ENCODE measurements at places on chromosomes 1 and 21.

- DNase-seq = peak; percentile 84
Measured at GRCh38 chr1:50348449-50349241, 74.6 kb downstream of the DMRTA2 start.

DNA sequence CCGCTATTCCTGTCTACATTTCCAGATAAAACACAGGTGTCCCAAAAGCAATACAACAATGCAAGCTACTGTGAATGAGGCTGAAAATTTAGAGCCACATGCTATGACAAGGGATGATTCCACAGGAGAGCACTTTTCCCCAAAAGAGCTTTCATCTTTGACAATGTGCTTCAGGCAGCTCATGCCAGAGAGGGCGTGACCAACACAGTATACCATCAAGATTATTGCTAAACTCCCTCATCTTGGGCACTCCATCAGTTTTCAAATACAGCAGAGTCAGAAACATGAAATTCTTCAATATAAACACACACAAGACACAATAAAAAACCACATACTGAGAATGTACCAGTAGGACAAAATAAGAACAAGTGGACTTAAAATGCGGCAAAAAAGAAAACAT lies 6.7 kb downstream of the GON4L start:
- no peak for DNase-seq

- DNase-seq = no peak
Measured at GRCh38 chr1:41647221-41648135, 163.0 kb upstream of the EDN2 start.

GRCh38 chr1:3038113-3038551 lies 16.9 kb downstream of the ACTRT2 start:
- DNase-seq = no peak

DNA sequence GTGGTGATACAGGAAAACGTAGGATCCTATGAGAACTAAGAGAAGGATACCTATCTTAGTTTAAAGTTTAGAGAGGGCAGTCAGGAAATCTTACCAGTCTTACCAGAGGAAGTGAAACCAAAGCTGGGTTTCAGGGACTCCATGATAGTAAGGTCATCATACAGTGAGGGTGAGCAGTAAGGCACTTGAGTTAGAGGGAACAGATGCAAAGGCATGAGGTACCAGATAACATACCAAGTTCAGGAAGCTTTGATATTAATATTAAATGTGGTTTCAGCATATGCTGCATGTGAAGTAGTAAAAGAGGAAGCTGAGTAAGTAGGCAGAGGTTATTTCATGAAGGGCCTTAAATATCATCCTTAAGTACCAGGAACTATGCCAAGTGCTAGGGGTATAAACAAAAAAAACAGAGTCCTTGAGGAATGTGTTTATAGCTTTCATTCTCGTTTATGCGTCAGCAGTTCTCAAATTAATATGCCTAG lies 16.9 kb downstream of the ATG4C start:
- no peak for DNase-seq

GRCh38 chr1:115189814-115190539 lies 100.7 kb upstream of the TSPAN2 start:
- no peak for DNase-seq

DNA sequence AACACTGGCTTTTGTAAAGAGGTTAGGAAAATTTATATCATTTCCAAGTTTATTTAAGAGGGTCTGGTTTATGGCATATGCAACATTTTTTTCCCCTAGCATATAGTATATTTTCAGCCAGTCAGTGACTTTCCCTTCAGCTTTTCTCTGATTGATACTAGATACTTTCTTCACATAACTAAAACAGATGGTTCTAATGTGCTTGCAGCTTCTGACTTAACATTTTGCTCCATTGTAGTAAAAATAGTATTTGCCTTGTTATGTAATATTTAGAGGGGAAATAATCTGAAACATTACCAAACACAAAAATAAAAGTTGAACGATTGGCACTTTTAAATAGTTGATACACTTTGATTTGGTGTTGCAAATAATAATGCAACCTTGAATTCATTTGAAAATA lies 191.7 kb downstream of the GPR52 start:
- DNase-seq = no peak

DNA sequence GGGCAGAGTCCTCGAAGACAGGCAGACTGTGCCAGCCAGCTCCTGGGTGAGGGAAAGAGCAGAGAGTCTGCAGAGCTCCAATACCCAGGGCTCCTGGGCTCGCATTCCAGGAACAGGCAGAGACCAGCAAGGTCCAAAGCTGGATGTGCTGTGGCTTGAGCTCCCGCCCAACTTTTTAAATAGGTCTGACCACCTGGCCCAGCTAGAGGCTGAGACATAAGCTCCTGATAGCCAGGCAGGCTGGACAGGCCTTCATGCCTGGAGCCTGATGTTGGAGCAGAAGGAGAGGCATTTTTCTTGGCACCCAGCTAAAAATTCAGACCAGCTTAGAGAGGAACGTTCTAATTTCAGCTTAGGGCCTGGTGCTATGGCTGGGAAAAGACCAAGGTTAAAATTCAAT lies 178.4 kb upstream of the TMEM51 start:
- DNase-seq = no peak

DNA sequence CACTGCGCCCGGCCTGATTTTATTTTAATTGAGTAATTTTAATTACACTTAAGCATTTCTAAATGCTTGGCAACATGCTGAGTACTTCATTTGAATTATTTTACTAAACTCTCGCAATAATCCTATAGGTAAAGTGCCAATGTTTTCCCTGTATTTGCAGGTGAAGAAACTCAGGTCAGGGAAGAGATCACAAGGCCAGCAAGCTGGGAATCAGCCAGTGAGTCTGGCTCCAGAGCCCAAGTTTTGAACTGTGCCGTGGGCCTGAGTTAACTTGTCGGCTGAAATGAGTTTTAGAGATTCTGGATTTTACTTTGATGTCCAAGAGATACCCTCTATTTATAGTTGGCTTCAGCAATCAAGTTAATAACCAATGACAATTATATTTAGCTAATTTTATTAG lies 141.4 kb downstream of the CNIH3 start:
- no peak for DNase-seq

DNA sequence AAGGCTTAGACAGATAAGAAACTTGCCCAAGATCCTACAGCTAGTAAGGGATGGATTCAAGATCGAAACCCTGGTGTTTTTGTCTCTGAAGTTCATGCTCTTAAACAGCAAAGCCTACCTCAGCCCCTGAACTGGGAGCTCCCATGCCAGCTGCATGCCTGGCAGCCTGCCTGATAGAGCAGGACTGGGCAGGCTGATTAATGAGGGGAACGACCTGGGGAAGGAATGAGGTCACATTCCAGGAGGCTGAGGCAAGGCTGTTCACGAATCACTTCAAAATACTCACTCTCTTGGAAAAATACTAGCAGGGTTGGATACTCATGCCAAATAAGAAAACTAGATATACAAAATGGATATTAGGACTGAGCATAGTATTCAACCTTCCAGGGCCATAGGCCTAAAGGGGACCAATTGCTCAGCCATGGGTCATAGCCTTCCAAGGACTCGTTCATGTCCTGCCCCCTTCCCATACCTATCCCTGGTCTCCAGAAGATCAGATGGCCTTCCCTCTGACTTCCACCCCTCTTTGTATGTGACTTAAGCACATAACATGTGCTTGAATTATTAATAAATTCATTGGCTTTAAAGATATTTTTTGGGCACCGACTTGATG lies 15.6 kb upstream of the TACSTD2 start:
- DNase-seq = no peak

DNA sequence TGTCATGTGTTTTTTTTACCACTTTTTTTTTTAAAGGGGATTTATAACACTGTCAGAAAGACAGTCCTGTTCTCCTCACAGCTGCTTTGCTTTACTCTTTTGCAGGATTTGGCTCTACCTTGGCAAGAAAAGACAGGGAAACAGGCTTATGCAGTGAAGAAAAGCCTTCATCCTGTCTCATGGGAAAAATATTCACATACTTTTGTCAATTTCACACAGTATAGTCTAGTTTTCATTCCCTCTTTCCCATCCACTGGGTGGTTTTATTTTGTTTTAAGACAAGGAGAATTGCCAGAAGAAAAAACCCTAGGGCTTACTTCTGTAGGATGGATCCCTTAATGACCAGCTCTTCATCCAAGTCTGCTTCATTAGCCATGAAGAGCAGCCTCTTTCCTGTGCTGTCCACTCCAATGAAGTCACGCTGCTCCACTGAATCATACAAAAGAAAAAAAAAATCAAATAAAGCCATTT lies 60.0 kb downstream of the EIF2B3 start:
- no peak for DNase-seq

DNA sequence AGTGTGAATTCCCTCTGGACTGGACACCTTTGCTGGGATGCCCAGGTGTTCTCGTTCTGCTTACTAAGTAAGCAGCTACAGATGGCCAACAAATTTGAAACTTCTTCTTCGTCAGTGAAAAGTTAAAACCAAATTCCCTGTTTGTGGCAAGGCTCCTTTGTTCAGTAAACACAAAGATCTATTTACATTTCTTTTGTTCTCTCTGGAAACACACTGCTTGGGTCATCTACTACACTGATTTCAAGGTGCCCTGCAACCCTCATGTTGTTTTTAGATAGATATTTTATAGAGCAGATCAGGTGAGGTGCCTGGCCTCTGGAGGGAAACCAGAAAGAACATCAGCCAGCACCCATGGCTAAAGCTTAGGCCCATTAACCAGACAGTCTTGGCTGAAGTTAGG lies 157.2 kb upstream of the UBE2U start:
- DNase-seq = no peak

- no peak for DNase-seq
Measured at GRCh38 chr1:95067568-95067967, 5.2 kb downstream of the ALG14 start.

- DNase-seq = no peak
Measured at GRCh38 chr1:226076378-226076777, 13.9 kb downstream of the H3-3A start.

DNA sequence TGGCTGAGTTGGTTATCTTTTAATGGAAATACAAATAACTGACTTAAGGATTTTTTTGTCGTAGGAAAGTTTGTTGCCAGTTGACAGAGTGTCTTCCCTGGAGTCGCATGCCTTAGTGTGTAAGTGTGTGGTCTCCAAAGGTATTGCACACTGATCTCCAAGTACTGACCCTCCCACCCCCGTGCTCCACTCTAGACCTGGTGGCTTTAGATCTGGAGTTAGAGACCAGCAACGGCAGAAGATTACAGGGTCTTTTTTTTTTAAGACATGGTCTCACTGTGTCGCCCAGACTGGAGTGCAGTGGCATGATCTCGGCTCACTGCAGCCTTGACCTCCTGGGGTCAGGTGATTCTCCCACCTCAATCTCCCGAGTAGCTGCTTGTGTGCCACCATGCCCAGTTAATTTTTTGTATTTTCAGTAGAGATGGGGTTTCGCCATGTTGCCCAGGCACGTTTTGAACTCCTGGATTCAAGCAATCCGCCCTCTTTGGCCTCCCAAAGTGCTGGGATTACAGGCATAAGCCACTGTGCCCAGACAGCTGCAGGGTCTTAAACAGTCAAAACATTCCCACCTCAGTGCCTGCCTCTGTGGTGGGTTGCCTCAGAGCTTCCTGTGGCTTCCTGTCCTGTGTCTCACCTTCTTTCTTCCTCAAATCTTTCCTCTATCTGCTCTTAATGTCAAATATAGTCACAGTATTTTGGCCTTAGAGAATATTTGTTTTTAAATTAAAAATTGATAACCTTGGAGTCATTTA lies 6.9 kb downstream of the TRAPPC10 start:
- no peak for DNase-seq

DNA sequence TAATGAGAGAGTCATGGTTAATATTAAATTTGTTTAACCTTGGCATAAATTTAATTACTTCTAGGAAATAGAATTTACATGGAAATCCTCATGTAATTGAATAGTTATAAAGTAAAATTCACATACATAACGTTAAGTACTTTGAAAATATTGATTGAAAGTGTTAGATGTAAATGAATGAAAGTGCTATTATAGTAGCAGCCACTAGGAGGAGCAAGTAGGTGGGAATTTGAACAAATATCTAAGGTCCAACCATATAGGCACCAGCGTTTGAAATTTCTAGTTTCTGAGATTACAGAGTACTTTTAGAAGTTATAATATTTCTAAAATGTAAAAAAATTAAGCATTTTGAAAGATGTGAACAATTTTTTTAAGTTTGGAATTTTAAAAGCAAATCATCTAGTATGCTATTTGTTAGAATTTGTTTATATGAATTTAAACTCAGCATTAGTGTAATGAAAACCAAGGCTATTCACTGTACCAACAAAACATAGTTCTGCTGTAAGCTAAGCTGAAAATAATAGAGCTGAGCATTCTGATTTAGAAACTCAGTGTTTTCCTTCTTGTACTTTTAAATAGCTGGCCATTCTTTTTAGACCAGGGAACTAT lies 3.3 kb downstream of the B3GALT2 start:
- peak; percentile 57 for DNase-seq

GRCh38 chr1:33339413-33339812 lies 18.5 kb upstream of the A3GALT2 start:
- DNase-seq = no peak

- DNase-seq = no peak
Measured at GRCh38 chr1:243938208-243938607, 88.2 kb upstream of the AKT3 start.

GRCh38 chr1:171488190-171488929 lies 3.0 kb downstream of the PRRC2C start:
- DNase-seq = no peak

DNA sequence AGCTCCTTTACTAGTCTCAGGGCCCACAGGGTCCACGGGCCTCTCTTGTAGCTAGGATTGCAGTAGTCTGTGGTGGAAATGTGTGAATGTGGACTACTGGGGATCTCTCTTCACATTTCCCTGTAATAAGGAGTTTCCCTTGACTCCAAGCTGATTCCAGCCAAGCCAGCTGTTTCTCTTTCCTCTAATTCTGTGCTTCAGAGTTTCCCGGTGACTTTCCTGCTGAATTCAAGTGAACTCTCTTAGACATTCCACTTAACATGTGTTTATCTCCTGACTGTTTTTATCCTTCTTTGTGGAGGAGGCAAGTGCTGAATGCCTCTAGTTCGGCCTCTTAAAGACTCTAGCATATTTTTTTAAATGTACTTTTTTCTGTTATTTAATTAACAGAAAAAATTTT lies 354.0 kb upstream of the RGS18 start:
- no peak for DNase-seq

- DNase-seq = no peak
Measured at GRCh38 chr1:81681601-81682266, 119.0 kb upstream of the ADGRL2 start.

DNA sequence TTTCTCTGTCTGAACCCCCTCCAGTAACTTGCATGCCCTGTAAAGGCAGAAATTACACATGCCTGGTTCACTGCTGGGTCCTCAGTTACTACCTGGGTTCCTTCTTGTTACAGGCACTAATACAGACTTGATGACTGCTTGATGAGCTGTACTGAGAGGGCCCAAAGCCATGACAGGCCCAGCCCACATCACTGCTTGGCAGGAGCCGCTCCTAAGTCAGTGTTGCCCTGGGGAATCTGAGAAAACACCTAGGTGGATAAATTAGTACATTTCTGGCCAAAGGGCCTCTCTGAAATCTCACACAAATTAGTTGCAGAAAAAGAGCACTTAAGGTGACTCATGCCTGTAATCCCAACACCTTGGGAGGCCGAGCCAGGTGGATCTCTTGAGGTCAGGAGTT lies 37.8 kb upstream of the IRF2BP2 start:
- no peak for DNase-seq

DNA sequence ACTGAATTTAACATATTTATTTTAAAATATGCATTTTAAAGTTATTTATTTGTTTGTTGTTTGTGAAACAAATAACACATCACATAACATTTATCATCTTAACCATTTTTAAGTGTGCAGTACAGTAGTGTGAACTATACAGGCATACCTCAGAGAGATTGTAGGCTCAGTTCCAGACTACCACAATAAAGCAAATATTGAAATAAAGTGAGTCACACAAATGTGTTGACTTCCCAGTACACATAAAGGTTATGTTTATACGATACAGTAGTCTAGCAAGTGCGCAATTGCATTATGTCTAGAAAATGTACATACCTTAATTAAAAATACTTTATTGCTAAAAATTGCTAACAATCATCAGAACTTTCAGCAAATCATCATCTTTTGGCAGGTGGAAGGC lies 739.4 kb upstream of the ADGRL4 start:
- no peak for DNase-seq

All from NCI-H1436 (cell line).